ENCODE measurements at places on chromosomes 1 and 21.

GRCh38 chr21:33332143-33332542, 7.4 kb downstream of the IFNAR1 start:
- no peak for DNase-seq

- peak; percentile 96 for DNase-seq
Measured at GRCh38 chr1:155206891-155207805, 549 bp downstream of the THBS3 start.

DNA sequence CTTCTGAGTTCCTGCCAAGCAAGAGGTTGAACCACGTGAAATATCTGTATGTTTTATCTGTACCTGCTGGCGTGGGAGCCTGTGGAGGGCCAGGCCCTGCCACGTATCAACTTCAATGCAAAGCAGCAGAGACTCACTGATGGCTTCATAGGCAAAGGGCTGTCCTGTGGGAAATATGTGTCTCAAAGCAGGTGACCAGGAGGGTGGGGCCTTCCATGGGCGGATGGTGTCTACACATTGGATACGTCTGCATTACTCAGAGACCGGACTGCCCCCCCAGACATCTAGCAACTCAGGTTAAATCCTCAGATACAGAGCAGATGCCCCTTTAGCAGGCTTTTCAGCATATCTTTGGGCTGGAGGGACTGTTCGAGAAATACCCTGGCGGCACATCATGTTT, 210.8 kb upstream of the C1orf174 start:
- DNase-seq, result no peak

GRCh38 chr1:58396150-58396549, 150.4 kb downstream of the OMA1 start:
- no peak for DNase-seq

DNA sequence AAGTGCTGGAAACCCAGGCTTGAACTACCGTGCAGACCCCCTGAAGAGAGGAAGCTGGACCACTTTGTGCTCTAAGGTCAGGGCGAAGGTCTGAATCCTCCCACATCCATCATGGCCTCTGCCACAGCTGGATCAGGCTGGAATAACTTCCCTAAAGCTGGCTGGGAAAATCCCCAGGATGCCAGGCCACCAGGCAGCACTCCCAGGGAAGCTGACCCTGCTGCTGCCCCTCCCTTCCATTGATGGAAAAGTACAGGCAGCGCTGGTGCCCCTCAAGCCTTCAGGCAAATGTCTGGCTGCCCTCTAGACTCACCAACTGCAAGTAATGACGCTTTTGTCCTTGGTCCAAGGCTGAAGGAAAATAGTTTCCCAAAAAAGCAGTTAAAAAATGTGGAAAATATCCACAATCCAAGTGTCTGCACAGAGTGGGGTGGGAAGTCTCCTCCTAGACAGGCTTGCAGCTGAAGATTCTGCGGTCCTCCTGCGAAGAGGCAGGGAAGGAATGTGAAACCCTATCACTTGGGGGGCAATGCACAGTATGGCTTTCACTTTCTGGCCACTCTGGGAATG, 39.9 kb upstream of the TSPAN2 start:
- DNase-seq, result no peak

DNA sequence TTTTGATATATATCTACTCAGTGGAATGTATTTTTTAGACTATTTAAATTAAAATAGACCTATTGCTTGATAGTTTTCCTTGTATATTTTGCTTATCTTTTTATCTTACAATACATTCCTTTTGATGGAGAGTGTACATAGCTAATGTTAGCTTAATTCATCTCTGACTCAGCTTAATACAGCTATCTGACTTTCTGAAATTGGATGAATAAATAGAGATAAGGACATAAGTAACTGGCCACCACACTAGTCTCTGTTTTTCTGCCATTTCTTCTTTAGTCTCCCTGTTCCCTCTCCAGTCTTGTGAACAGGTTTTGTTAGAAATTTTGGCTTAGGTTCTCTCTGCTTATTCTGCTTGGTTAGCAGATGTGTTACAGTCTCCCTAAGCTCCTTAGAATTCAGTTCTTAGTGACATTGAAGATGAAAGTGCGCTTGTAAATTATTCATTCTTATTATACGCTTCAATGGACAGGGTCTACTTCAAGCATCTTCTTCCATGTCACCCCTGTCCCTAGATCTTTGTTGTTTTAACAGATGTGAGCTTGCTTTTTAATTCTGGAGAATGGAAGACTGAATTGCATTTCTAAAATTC, 59.6 kb downstream of the XPR1 start:
- no peak for DNase-seq

DNA sequence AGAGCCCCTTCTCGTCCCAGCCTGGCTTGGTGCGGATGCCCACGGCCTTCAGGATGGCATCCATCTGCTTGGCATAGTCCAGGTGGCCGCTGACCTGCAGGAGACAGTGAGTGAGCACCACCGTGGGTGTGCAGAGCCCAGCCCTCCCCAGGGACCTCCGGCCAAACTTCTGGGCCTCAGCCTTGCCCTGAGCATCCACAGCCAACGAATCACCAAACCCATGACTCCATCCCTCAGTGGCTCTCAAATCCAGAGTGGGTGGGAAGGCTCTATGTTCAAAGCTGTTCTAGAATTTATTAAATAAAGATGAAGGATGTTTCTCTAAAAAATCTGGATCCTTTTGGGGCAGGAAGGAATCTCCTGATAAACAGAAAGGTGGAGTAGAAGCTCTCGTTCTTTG, 18.7 kb downstream of the HTR6 start:
- no peak for DNase-seq

GRCh38 chr1:180265201-180265600, 35.1 kb downstream of the LHX4 start:
- no peak for DNase-seq

DNA sequence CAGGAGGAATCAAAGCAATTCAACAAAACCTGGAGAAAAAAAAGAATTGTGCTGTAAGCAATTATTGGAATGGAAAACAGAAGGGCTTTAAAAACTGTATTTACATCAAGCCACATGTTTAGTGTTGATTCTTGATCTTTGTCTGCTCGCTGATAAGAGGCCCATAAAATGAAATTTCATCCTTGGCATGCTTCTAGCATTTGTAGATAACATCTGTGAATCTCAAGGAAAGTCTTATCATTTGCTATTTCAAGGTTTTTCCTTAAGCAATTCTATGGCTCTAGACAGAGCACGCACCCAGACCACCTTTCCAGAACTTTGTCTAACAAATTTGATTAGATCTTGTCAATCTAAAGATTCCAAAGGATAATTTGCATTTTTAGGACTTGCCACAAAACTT, 181.0 kb upstream of the FGGY start:
- no peak for DNase-seq

DNA sequence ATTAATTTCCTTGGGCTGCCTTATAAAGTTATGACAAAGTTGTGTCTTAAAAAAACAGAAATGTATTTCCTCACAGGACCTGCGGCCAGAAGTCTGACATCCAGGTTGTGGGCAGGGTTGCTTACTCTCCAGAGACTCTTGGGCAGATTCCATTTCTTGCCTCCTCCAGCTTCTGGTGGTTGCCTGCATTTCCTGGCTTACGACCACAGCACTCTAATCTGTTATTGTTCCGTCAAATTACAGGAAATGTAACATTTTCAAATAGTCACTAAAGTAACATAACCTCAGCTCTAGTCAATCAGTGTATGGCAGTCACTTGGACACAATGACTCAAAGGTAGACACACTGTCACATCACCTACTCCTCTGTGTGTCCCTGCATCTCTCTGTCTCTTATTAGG, 226.8 kb downstream of the DNAH14 start:
- no peak for DNase-seq

GRCh38 chr1:25906644-25907300, 553 bp upstream of the STMN1 start:
- peak; percentile 74 for DNase-seq

DNA sequence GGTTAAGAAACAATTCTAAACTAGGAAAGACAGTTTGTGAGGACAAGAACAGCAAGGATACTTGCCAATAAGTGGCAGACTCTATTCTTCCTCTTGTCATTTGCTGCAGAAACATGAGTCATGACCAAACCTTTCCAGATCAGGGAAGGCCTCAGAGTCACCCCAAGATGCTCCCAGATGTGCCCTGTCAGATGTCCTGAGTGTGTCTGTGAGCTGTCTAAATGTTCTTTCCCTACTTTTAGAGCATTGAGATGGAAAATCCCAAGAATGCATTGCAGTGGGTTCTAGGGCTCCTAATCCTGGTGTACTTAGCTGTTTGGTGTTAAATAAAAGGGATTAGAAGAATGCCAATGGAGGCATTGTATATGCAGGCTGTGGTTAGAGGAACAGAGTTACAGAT, 57.5 kb upstream of the KIAA0040 start:
- no peak for DNase-seq

DNA sequence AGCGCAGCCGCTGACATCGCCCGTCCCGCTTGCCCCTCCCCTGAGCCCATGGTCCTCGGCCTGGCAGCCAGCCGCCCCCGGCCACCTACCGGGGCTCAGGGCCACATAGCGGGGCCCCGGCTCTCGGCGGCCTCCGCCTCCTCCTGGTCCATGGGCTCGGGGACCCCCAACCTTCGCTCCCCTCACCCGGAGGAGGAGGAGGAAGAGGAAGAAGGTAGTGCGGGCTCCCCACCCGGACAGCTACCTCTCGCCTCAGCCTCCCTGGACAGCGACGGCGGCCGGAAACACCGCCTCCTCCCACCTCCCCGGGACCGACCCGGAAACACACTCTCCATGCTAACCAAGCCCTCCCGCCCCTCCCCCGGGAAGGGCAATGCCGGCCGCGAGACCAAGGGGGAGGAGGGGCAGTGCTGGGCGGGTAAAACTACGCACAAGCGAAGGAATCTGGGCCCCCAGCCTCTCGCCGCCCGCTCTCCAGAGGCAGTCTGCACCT, at the start of gene KIAA0319L:
Gene KIAA0319L (minus strand): TSS at position 286 of the 493 bp plus-strand sequence. CDS start 2,912 bp downstream, outside the sequence.
- peak; percentile 86 for DNase-seq

- DNase-seq, result no peak
Measured at GRCh38 chr1:43344267-43344850, 6.7 kb downstream of the MPL start.

GRCh38 chr1:109896681-109897080, 14.0 kb upstream of the CSF1 start:
- DNase-seq, result no peak

DNA sequence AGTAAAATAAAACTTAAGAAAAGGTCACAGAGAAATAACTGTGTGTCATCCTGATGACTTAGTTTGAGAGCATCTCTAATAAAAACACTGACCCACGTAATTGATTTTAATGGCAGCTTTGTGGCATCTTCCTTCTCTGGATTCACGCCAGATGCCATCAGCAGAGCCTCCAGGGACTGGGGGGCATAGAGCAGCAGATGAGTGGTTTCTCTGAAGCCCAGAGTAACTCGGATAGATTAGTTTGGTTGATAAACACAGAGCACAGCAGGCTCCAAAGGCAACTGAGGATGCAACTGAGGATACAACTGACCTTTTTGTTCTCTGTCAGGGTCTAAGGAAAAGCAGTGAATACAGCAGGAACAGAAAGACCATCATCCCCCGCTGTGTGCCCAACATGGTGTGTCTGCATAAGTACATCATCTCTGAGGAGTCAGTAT, 180.8 kb downstream of the RPS6KC1 start:
- peak; percentile 61 for DNase-seq

DNA sequence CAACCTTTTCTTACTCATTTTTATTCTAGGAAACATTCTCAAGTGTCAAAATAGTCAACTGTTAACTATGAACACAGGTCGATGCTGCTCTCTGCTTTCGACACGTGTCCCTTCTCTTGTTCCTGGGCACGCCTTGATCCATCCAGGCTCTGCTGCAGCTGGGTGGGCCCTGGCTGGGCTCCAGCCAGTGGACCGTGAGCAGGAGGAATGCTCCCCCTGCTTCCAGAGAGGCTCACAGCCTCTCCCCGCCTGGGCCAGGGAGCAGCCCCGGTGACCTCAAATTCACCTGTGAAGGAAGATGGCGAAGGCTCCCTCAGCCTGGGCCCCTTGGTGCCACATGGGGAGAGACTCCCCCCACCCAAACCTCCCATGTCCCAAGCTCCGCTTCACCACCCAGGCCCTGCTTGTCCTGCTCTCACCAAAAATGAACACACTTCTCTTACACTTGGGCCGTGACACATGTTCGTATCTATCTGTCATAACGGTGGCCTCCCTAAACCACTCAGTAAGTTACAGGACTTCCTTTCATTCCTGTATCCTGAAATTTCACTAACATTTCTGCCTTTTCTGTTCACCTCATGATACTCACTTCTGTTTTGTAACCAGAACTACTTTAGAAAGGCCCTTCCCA, 24.6 kb upstream of the ADARB1 start:
- no peak for DNase-seq

DNA sequence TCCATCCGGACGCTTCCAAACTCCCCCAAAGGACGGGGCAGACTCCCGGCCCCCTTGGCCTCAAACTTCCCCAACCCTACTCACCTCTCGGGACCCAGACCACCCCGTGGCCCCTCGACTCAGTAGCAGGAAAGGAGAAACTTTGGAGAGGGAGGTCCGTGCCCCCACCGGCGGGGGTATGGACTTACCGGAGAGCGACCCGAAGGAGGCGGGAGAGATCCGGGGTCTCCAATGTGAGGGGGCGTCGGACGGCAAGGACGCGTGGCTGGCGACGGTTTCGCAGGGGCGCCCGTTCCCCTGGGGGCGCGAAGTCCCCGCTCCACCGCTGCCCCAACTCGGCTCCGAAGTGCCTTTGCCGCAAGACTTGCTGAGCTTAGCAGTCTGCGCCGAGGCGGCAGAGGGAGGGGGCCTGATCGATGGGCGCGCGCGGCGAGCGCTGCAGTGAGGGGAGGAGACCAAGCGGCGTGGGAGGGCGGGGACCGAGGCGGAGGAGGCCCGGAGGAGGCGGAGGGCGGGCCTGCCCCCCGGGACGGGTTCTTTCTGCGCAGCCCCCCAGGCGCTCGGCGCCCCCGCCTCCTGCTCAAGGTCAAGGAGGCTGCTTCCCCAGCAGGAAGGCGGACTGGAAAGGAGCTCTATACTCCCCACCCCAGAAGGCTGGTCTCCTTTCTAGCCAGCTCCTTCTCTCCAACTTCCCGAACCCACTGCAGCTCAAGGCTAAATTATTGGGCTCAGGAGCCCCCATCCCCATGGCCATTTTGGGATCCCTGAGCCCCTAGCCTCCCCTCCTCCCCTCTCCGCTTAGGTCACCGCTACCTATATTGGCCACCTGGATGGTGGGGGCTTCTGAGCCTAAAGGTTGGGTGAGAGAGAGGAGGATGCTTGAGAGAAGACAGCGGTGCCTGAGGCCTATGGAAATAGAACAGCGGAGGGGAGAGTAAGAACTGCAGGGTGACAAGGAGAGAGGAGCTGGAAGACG, at the start of gene SYT2:
Gene SYT2 (minus strand): TSS at position 385 of the 976 bp plus-strand sequence. CDS start 104,682 bp downstream, outside the sequence.
- peak; percentile 64 for DNase-seq

- no peak for DNase-seq
Measured at GRCh38 chr1:110975265-110975664, 11.5 kb upstream of the LRIF1 start.

GRCh38 chr21:42171091-42172053, 47.6 kb upstream of the ABCG1 start:
- peak; percentile 84 for DNase-seq

- DNase-seq, result no peak
Measured at GRCh38 chr1:15945011-15945831, 30.7 kb downstream of the ZBTB17 start.

DNA sequence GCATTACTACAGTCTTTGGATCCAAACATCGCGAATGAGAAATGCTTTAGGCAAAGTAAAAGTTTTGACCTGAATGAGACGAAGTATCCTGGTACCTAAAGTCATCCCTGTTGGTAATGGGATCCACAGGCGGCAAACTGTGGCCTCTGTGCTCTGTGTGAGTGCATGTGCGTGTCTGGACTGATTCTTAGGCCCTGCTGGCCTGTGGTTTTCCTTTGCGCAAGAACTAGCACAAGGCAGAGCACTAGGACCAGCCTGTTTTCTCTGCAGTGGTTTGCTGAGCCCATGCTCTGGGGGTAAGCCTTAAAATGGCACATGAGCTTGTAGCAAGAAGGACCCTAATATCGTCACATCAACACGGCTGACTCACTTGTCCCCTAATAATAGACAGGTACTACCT, 251.2 kb downstream of the DSCAM start:
- DNase-seq, result no peak

- no peak for DNase-seq
Measured at GRCh38 chr1:244735404-244735803, 82.5 kb downstream of the DESI2 start.
